ENCODE measurements at places on chromosomes 6 and 20.

GRCh38 chr6:51553246-51554015, 534.0 kb downstream of the PKHD1 start:
- DNase-seq = no peak

DNA sequence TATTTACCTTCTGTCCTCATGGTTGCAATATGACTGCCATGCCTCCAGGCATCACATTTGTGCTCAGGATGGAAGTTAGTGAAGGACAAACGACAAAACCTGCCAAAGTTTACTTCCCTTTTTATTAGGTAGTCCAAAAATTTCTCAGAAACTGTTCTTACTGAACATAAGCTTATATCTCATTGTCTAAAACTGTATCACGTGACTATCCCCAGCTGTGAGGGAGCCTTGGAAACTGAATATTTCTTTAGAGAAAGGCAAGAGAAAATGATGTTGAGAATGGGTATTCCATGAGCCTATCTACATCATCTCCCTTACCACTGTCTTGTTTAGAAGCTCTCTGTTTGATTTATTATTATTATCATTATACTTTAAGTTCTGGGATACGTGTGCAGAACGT, 303.6 kb upstream of the PRND start:
- DNase-seq = no peak

DNA sequence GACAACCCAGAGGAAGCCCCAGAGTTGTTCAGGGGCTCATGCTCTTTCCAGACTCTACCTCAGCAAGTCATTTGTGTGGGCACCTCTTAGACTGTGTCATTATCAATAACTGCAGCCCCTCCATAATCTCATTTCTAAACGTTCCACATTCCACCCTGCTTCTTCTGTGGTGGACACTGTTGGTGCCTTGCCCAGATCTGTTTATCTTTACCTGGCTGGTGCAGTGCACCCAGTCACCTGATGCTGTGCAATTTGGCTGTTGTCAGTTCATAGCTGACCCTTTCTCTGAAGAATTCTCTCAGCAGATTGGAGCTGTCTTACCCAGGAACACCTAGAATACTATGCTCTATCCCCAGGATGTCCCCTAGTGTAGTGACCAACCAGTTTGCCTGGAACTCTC, 80.0 kb downstream of the ATRN start:
- no peak for DNase-seq

- no peak for DNase-seq
Observed at GRCh38 chr6:17269840-17270239, 11.3 kb upstream of the RBM24 start.

- peak; percentile 20 for DNase-seq
Observed at GRCh38 chr6:39347906-39348585, 25.5 kb upstream of the KCNK16 start.

- DNase-seq = no peak
Observed at GRCh38 chr20:60233018-60233630, 274.9 kb downstream of the CDH26 start.

DNA sequence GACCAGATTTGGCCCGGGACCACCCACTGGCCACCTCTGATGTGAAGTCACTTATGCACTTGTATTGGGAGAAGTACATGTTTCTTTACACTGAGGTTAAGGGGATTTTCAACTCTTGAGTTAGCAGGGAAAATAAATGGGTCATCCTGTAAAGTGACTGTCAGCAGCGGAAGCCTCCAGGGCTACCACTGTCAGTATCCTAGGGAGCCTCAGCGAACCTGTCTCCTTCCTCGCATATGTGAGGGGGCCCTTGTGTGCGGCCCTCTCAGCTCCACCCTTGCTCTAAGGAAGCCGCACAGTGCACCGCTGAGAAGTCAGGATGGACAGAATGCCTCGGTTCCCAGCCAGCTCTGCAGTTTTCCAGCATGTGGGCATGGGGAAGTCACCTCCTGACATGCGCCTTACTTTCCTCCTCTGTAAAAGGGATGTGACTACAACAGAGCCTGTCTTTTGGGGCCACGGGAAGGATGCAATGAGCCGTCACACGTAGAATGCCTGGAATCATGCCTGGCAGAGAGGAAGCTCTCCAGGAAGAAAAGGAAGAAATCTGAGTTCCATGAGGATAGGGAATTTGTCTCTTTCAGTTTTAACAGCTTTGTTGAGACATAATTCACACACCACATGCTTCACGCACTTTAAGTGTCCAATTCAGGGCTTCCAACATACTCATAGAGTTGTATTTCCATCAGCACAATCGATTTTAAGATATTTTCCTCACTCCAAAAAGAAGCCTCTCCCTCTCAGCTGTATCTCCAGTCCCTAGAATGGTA, 115.4 kb downstream of the SYCP2 start:
- DNase-seq = no peak

DNA sequence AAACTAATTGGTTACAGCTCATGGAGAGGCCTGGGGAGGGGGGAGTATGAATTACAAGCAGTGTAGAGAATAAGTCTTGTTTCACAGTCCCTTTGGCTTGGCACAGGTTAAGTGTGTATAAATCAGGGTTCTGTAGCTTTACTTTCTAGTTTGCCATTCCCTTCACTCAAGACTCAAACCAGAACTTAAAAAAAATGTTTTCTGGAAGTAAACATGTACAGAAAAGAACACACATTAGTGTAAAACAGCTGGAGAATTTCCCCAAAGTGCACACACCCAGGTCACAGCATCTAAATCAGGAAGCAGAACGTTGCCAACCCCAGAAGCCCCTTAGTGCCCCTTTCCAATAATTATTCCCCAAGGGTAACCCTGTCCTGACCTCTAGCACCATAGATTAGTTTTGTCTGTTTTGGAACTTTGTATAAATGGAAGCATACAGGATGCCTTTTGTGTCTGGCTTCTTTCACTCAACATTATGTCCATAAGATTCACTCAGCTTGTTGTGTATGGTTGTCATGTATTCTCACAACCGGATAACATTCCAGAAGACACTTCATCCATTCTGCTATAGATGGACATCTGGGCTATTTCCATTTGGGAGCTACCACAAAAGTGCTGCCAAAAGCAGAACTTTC, 33.7 kb upstream of the SCUBE3 start:
- no peak for DNase-seq

DNA sequence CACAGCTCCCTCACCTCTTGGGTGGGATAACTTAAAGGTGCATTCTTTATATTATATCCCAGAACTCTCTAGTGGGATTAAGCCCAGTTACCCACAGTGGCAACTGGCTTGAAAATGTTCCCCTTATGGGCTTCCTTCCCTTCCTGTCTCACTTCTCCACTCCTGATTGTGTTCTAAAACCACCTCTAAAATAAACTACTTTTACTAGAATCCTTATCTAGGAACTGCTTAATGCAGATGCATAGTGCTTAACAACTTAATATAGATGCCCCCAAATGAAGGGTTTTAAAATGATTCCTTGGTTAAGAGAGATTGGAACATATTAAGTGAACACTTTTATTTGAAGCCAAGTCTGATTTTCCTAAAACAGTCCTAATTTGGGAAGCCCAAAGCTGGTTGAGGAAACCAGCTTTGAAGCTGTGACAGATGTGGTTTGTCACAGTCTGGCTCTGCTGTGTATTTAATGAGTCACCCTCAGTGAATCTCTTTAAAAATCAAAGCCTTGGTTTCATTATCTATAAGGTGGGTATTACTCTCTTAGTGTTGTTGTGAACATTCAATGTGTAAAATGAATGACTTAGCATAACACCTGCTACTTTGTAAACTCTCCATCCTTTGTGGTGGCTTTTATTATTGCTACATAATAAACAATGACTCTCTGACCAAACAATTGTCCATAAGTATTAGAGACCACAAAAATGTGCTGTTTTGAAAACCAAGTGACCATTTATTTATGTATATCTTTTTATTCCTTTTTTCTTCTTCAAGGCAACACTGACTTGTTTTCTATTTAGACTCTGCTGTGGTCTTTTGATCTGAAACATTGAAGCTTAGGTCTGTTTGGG, 24.4 kb downstream of the PLCB1 start:
- no peak for DNase-seq

DNA sequence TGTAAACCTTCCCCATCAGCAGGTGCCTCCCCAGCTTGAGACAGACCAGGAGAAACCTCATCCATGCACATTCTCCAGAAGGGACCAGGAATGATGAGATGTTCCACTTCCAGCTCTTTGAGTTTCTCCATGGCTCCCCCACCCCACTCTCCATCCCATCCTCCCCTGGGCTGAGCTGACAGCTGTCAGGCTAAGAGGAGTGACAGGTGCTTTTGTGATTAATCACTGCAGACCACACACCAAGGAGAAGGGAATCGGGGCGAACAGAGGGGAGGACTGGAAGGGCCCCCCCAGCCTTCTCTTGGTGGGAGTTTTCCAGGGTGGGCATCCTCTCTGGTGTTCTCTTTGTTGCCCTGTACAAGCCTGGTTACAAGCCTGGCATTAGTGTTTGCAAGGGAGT, 56.1 kb upstream of the ZFAND3 start:
- DNase-seq = no peak

GRCh38 chr20:8932192-8933165, 136.4 kb upstream of the PLCB4 start:
- DNase-seq = no peak

DNA sequence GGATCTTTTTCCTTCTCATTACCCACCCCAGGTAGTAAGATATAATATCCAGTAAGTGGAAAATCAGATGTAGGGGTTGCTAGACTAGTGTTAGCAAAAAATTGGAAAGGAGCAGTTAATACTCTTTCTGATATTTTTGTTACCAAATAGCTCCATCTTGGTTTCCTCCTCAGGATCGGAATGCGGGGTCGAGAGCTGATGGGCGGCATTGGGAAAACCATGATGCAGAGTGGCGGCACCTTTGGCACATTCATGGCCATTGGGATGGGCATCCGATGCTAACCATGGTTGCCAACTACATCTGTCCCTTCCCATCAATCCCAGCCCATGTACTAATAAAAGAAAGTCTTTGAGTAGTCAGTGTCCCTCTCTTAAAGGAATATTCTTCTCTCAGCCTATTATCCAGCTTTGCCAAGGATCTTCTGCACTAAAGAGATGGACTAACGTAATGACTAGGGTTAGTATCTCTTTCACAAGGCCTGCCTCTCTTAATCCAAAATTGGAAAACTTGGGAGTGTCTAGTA, 1.5 kb downstream of the ROMO1 start:
- no peak for DNase-seq

- no peak for DNase-seq
Observed at GRCh38 chr20:1982686-1983085, 11.2 kb downstream of the PDYN start.

DNA sequence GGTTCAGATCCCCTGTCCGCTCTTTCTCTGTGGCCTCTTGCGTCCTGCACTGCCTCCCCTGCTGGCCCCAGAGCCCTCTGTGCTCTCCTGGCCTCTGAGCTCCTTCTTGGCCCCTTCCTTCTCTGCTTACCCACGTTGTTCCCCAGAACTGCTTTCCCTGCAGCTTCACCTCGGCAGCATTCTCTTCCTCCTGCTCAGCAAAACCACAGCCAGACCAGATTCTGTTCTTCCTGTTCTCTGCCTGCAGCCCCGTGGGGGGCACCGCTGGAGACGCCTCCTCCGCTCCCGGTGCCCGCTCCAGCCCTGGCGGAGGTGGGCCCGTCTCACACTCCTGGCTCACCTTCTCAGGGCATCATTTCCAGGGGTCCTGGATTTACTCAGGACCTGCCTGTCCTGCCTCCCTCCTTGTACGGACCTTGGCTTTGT, 59.7 kb downstream of the TCP11 start:
- DNase-seq = no peak

- DNase-seq = no peak
Observed at GRCh38 chr20:16802652-16802935, 54.4 kb downstream of the OTOR start.

GRCh38 chr6:118844915-118845314, 49.0 kb upstream of the ASF1A start:
- DNase-seq = no peak

GRCh38 chr6:42401613-42401951, 50.1 kb downstream of the TRERF1 start:
- no peak for DNase-seq

DNA sequence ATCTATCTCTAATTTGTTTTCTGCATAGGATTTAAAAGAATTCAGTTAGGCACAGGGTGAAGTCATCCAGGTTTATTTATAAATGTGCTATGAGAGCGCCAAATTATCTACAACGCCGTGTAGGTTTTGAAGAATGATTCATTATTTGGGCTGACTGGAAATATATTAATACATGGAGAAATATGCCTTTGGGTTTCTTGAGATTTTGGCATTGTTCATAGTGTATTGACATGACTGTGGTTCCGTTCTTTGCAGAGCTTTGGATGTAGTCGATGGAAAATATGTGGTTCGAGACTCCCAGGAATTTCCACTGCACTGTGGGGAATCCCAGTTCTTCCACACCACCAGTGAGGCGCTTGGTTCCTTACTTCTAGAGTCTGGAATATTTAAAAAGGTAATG, 90.9 kb downstream of the CRYBG1 start:
- DNase-seq = no peak

- no peak for DNase-seq
Observed at GRCh38 chr6:13181393-13181792, 146.9 kb downstream of the TBC1D7 start.

- DNase-seq = no peak
Observed at GRCh38 chr6:52725143-52725534, 38.1 kb downstream of the GSTA2 start.

DNA sequence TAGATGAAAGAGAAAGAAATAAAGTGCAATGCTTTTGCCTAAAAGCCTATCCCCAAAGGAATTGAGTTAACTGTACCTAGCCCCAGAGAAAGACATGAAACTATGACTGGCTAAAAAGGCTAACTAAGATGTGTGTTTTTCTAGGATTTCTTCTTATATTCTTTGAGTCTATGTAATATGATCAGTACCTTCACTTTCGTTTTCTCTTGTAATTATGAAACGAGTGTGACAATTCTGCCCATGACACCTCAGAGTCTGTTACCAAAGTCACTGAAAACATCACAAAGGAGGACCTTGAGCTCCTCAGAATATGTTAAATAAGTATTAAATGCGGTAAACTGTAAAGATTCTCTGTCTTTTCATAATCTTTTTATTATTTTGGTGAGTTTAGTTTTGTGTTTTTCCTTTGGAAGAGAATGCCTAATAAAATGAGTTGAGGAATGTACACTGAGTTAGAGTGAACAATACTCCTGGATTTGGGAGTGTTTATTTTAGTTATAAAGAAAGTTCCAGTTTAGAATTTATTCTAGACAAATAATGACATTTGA, 141.3 kb downstream of the FUT9 start:
- no peak for DNase-seq

GRCh38 chr6:37556881-37557644, 57.4 kb upstream of the CCDC167 start:
- no peak for DNase-seq

DNA sequence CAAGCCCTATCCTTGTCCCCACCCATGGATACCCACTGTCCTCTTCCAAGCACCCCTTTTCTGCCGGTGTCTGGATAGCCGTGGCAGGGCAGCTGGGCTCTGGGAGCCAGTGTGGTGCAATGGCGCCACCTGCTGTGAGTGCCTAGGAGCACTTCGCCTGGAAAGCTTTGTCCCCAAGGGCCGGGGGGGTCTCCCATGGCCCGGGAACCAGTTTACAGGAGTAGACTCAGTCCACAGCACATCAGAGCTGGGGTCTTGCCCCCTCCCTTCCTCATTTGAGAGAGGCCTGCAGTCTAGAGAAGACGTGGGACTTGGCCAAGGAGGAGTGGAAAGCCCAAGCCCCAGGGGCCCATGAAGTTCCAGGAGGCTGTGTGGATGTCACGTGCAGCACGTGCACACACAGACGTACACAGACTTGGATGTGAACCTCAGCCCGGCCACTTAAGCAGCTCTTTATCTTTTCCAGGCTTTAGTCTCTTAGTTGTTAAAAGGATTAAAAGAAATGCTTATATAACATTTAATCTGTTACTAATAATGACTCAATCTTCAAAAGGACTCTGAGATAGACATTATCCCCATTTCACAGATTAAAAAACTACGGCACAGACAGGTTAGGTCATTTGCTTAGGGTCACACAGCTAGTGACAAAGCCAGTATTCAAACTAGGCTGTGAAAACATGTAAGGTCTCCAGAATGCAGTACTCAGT, 40.9 kb upstream of the CDH22 start:
- DNase-seq = no peak

All from NCI-H1092 (cell line).